ENCODE measurements at places on chromosomes 1 and 21.

DNA sequence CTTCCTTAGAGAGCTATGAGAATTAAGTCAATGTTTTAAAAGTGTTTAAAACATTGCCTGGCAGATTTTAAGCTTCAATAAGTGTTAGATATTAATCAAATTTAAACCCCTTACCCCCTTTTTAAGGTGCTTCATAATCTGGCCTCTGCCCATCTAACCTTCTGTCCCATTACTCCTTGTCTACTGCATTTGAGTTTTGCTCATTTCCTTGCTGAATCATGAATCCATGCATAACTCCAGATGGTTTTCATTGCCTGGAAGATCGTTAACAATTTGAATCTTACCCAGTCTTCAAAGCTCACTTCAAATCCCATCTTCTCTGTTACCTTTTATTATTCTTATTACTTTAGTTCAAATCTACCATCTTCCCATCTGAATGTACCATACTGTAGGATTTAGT, 4.6 kb downstream of the HJV start:
- no peak for DNase-seq

DNA sequence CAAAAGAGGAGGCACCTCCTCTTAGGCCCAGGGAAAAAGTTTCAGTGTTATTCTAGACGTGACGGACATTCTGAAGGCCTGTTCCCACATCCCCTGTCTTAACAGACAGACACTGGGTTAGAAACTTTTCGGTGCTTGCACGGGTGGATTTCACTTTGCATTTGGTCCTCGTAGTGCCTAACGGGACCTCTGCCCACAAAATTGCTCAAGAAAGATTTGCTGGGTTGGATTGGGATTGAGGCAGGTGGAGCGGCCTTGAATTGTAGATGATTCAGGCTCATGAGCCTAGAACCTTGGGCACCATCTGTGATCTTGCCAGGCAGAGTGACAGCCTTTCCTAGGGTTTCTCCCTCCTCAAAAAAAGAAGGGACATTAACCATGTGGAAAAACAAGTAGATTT, 2.8 kb downstream of the PLA2G5 start:
- no peak for DNase-seq

GRCh38 chr1:180623579-180624347, 8.1 kb upstream of the XPR1 start:
- peak; percentile 28 for DNase-seq

GRCh38 chr1:103517380-103518047, 8.0 kb upstream of the RNPC3 start:
- no peak for DNase-seq

GRCh38 chr1:115428676-115429075, 90.6 kb upstream of the NGF start:
- DNase-seq, result no peak

- DNase-seq, result no peak
Measured at GRCh38 chr1:167728818-167729410, 7.1 kb downstream of the MPZL1 start.

DNA sequence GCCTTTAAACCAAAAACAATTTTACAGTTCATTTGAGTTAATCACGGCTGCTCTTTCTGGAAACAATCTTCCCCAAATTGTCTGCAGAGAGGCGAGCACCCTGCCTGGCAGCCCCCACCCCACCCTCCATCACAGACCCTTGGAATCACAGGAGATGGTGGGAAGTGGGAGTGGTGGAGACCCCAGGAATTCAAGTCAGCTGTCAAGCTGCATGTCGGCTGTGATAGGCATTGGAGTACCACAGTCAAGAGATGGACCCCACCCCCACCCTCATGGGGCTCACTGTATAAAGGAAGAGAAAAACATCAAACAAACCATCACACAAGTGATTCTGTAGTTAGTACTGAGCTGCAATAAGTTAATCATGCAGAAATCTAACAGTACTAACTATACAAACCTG, 360.4 kb downstream of the MATN1 start:
- DNase-seq, result no peak

GRCh38 chr1:165717918-165718515, 19.7 kb upstream of the ALDH9A1 start:
- peak; percentile 80 for DNase-seq

GRCh38 chr1:203267912-203268311, 37.4 kb upstream of the BTG2 start:
- no peak for DNase-seq

GRCh38 chr1:89633800-89634625, 1.1 kb downstream of the LRRC8C start:
- DNase-seq, result peak; percentile 49

DNA sequence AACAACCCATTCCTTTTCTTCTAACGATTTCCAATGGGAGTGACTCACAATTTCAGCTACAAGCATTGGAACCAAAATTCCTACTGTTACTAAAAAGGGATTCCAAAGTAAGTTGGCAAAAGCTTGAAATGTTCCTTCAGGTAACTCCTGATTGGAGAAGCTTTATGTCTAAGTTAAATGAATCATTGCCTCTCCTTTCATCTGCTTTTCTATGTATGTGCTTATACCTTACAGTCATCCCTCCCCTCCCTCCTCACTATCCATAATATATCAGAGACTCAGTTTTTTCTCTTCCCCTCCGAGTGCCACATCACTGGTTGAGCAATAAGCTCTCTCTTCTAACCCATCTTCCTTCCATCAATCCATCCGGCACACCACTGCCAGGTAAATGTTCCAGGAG, 86.8 kb downstream of the TIAM1 start:
- no peak for DNase-seq

DNA sequence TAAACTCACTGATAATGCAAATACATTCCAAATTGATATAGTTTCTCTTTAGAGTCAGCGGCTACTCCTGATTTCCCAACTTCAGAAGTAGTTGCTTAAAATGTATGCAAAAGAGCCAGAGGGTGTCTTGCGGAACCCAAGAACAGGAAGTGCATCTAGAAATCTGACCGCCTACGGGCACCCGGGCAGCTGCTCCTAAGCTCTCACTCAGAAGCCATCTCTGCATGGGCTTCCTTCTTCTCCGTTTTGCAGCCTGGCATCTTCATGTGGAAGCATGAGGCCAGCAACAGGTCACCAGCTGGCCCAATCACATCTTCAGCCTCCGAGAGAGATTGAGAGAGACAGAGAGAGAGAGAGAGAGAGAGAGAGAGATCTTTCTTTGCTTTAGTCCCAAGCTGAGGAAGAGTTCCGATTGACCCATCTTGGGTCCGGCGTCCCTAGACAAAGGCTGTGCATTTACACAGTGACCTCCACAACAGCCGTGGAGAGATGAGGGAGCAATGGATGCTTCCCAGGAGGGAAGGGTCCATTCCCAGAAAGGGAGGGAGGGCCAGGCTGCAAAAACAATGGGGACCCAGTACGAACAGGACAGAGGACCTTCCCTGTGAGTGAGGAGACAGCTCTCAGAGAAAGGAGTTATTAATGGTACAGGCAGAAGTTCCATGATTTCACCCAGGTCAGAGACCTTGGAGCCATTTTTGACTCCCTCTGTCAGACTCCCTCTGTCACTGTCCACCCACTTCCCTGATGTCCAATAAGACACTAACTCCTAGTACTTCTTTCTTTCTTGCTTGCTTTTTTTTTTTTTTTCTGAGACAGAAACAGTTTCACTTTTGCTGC, 28.2 kb upstream of the SLC30A1 start:
- peak; percentile 73 for DNase-seq

DNA sequence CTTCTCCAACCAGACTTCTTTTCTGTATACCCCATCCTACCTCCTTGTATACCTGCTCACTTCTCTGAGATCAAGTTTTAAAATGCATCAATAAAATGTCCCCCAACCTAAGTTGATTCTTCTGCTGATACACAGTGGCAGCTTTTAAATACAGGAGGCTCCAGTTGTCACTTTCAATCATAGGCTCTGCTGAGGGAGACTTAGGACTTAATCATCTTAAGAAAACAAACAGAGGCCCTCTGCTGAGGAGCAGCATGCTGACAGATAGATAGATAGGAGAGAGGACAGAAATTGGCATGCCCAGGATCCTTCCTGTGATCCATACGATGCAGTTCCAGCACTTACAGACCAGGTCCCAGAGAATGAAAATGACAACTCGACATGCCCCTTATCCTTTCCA, 311.0 kb upstream of the PROX1 start:
- no peak for DNase-seq

DNA sequence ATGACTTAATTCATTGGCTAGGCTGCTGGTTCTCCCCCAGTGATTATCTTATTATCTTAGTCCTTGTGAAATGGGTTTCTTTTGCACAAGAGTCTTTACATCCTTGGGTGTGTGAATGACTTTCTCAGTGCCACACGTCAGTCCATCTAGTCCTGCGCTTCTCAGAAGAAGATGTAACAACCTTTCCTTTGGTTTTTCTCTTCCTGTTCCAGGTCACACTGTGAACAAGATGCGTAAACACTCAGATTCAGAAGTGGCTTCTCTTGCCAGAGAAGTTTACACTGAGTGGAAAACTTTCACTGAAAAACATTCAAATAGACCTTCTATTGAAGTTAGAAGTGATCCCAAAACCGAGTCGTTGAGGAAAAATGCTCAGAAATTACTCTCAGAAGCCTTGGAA, 35.0 kb downstream of the TCEANC2 start:
- no peak for DNase-seq

DNA sequence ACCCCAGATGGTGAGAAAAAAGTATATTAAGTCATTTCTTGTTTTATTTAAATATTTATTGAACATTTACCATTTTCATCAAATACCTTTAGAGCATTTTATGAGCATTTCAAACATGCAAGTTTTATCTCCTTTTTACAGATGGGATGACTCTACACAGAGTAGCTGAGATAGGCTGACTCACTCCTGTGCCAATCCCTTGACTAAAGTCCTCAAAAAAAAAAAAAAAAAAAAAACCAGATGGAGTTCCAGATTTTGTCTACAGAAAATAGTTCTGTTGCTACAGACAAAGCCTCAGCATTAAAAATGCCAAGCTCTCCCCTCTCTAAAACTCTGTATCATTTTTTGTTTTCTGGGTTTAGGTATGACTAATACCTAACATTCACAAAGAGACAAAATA, 303.0 kb upstream of the PLD5 start:
- peak; percentile 76 for DNase-seq

DNA sequence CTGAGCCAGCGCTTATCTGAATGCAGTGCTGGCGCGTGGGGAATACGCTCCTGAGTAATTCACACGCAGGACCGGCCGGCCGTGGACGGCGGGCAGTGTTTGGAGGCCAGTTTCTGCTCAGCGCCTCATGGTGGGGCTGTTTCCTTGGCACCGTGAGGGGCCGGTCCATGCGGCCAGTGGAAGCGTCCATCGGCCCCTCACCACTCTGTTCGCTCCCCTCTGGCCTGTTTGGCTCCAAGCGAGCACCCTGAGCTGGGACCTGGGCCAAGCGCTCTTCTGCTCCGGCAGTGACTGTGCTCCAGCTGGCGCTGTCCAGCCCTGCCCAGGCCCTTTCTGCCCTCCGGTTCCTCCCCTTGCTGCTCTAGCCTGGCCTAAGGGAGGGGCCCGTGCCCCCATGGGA, 16.3 kb upstream of the PLCH2 start:
- no peak for DNase-seq

- DNase-seq, result peak; percentile 96
Measured at GRCh38 chr1:40877698-40878097, 15.5 kb upstream of the CITED4 start.

DNA sequence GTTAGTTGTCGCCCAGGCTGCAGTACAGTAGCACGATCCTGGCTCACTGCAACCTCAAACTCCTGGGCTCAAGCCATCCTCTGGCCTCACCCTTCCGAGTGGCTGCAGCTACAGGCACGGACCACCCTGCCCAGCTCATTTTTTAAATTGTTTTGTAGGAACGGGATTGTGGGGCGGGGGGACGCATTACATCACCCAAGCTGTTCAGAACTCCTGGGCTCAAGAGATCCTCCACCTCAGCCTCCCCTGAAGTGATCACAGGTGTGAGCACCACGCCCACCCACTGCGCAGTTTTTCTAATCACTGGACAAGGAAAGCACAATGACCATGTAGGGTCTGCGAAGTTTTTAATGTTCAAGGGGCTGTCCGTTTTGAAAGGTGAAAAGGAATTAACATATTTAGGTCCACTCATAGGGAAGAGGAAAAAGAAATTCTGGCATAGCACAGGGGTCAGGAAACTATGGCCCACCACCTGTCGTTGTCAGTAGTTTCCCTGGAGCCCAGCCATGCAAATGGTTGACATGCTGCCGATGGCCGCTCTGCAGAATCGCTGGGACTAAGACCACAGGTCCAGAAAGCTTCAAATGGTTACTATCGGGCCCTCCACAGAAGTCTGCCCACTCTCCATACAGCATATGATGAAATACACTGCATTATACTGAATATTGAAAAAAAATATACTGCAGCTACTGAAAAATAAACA, 26.0 kb downstream of the SETD4 start:
- no peak for DNase-seq

- DNase-seq, result peak; percentile 42
Measured at GRCh38 chr1:175220853-175221556, 28.4 kb upstream of the KIAA0040 start.

DNA sequence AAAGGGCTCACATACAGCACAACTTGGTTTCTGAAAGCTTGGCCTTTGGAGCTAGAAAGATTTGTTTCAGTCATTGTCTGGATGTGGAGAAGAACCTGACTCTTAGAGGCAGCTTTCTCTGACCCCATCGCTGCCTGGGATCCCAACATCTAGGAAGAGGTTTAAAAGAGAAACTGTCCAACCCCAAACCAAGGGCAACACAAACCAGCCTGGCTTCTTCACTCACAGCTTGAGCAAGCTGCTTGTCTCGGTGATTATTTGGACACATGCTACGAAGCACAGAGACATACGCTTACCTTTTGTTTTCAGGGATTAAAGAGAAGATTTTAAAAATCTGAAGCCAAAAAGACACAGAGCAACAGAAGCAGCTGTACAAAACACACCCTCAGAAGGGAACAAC, 109.8 kb downstream of the ETS2 start:
- DNase-seq, result no peak

DNA sequence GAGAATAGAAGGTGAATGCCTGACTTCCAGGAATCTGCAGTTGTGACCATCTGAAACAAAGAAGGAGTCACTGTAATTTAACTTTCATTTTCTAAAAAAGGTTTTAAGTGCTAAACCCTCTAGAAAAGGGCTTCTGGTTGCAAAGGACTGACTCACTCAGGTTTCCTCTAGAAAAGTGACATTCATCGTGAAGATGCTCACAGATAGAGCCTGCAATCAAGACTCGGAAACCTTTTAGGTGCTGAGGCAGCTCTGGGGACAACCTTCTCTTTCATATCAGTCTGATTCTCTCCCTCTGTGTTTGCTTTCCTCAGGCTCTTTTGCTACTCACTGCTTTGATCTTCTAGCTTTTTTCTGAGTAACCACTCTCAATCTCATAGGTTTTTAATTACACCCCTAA, 8.2 kb downstream of the BCL9 start:
- DNase-seq, result no peak

- no peak for DNase-seq
Measured at GRCh38 chr1:165463978-165464377, 19.1 kb upstream of the RXRG start.
